ENCODE measurements at places on chromosomes 1 and 21.

DNA sequence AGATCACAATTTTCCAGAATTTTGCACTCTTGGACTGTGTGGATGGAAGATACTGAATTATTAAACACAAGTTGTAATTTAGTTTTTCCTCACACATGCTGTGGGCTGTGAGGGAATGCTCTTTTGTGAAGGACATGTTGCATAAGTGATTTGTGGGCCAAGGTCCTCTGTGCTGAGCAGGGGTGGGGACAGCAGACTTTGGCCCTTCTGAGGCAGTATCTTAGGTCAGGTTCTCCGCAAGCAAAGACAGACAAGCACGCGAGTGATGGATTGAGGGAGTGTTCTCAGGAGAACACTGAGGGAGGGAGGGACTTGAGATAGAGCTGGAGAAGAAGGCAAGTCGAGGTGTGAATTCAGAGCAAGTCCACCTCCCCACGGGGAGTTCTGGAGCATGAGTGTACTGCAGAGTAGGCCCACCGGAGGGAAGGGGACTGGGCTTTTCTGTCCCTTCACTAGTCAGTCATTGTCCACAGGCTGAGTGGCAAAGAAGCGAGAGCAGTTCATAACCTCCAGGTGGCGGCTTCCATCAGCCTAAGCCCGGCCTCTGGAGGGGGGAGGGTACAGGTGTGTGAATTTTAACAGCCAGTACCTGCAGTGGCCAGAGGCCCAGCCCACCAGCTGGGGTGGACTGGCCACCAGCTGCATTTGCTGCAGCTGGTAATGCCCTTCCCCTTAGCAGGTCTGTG is 19.1 kb upstream of the CD101 start:
- no peak for DNase-seq

- no peak for DNase-seq
Measured at GRCh38 chr1:22340873-22341272, 110.8 kb upstream of the ZBTB40 start.

GRCh38 chr1:3981261-3981660 is 81.2 kb upstream of the C1orf174 start:
- DNase-seq, result no peak

DNA sequence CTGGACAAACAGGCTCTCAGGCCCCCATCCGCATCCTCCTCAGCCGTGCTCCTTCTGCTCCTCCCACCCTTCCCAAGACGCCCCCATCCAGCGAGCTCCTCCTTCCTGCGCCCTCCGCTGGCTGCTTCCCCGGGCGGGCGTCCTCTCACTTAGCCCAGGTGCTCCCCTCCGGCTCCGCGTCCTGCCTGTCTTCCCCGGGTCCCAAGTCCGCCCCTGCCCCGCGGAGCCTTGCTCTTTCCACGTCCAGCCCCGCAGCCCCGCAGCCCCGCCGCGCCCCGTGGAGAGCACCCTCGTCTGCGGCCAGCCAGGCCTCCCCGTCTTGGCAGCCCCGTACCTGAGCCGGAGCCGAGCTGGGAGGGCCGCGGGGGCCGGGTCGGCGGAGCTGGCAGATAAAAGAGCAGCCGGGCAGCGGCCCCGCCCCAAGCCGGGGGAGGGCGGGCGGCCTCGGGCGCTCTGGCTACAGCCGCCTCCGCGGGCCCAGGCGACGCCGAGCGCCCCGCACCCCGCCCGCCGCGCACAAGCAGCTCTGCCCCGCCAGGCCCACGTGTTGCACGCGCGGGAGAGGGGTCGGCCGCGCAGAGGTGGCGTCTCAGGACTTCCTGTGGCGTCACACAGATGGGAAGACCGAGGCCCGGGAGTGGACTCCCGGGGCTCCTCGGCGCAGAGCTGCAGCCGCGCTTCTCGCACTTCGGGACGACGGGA is at the start of gene PAQR7:
Gene PAQR7, minus strand, starts transcription at position 555 of the 702 bp plus-strand sequence. CDS start 11,869 bp downstream, outside the sequence.
- DNase-seq, result peak; percentile 37

DNA sequence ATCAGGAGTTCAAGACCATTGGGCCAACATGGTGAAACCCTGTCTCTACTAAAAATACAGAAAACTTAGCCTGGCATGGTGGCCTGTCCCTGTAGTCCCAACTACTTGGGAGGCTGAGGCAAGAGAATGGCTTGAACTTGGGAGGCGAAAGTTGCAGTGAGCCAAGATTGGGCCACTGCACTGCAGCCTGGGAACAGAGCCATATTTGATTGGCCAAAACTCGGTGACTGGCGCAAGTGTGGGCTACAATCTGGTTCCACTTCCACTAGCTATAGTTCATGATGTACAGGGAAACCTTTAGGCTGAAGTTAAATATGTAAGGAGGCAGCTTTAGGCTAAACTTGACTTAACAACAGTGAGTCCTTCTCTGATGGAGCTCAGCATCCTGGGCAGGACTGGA is 20.2 kb downstream of the SLC30A10 start:
- no peak for DNase-seq

- DNase-seq, result no peak
Measured at GRCh38 chr1:93571623-93572310, 109.9 kb downstream of the BCAR3 start.

DNA sequence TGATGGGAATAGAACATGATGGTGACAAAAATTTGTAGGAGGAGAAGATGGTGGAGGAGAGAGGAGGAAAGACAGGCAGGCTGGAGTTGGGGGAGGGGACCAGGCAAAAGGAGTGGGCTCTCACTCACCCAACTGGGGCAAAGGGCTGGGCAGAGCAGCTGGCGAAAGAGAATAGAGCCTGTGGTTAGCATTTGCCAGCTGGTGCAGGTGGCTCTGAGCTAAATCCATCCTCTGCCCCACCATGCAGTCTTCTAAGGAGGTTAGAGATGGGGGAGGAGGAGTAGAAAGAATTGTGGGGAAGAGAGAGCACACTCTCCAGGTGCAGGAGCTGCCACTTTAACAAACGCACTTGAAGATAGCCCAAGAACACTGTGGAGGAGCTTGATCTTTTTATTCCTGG is 27.6 kb upstream of the SLAMF1 start:
- no peak for DNase-seq

DNA sequence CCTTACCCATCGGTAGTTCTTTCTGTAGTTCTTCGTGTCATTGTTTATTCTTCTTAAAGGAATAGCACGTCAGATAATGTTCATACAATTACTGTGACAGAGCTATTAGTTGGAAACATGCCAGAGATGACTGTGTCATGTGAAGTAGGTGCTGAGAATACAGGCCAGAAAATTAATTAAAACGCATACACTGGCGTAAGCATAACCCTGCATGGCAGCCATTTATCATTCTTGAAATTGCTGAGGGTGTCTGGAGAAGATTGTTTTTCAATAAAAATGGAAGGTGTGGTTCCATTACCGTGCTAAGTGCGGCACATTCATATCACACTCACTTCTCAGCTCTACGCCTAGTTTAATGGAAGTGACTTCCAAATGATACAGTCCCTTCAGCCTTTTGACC is 7.8 kb downstream of the ETS2 start:
- DNase-seq, result no peak

DNA sequence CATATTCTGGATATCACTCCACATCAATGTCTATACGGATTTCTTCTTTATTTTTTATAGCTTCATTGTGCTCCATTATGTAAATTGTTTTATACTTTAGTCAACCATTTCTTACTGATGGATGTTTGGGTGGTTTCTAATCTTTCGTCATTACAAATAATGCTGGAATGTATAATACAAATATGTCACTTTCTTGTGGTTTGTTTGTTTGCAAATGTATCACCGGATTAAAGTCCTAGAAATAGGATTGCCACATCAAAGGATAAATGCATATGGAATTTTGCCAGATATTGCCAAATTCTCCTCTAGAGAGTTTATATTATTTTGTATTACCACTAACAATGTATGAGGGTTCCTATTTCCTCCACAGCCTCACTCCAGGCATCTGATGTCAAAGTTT is 48.7 kb upstream of the PRDM2 start:
- no peak for DNase-seq

DNA sequence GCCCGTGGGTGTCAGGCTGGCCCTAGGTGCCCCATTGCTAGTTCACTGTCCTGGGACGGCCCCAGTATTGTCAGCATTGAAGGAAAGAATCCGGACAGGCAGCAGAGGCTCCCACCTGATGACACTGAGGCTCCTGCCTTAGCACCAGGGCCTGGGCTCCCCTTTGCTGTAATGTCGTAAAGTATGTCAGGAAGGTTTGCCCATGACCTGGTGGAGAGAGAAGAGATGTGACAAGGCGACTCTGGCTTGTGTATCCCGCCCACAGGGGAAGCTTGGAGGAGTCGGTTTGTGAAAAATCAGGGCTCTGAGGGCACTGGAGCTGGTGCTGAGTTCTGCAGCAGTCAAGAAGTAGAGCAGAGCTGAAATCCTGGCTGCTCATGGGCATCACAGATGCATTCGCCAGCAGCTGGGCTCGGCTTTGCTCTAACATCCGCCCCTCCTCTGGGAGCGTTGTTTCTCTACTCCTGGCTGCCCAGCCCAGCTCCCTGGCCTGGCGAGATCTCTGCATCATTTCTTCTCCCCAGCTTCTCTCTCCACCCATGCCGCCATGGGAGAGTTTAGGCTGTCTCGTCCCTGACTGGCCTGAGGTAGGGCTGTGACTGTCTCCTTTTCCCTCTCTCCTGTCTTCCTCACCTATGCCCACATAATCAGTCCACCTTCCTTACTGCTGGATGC is 74.1 kb downstream of the ADARB1 start:
- no peak for DNase-seq

Data from stimulated activated CD4-positive, alpha-beta T cell treated with anti-CD3 and anti-CD28 coated beads, Interleukin-1b, Interleukin-23, amount 100 ng/mL, for 4 hours (primary cell).